ENCODE measurements at places on chromosomes 11 and 22. TPM values are rescaled to one million over a fixed set of nuclear protein-coding genes. Genes with fewer than 3 reads are reported as not detected.

DNA sequence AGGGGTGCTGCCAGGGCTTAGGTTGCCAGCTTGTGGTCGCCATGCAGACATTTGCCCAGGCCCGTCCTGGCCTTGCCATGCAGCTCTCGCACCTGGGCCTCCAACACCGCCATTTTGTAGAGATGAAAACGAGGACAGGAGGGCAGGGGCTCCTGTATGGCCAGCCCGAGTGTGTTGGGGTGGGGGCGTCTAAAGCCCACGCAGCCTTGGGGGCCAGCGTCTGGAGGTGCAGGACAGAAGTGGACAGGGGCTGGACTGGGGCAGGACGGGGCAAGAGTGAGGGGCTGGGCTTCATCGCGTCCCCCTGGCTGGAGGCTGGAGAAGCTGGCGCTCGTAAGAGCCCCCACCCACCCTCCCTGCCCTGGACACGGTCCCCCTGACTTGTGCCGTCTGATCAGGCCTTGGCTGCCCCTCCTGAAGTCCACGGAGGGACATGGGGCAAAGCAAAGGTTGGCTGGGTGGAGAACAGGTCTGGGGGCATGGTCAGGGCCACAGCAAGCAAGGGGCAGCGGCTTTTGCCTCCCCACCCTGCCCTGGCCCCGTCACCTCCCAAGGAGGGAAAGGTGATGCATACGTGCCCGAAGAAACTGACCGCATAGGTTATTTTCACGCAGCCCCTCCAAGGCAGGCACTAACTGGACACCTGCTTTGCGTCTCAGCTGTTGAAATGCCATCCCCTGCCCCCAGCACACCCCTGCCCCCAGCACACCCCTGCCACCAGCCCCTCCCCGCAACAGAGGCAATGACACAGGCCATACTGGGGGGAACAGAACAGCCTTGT, 815 bp downstream of the TNNT3 start:
- DNase-seq: peak; percentile 32

GRCh38 chr11:115552151-115552772, 48.0 kb upstream of the CADM1 start:
- DNase-seq: no peak

DNA sequence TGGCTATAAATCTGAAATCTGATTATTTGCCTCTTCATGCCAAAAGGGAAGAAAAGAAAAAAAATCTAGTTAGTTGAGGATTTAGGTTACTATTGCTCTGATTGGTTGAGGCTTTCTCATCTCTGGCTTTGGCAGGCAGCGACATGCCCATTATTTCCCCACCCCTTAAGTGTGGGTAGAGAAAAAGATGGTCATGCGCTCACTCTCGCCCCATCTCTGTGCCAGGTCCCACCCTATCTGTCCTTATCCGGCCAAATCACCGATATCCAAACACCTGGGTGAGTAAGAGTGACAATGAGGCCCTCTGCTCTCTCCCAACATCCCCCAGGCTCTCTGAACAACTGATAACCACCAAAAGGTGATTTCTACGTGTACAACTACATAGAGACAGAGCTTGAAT, 31.2 kb upstream of the SNX19 start:
- DNase-seq: no peak

DNA sequence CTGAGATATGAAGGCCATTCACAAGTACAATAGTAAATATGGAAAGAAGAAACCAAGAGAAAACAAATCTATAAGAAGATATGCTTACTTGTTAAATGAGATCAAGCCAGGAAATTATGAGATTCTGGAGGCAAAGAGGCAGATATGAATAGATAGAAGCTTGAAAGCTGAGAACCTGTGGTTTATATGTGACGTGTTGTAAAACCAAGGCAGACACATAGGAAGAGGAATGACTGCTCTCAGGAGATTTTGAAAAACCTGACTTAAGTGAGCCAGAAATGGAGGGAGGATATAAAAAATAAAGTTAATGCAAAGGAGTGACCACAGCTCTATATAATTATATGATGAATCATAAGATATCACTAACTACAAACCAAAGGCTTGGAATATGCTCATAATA, 1160.5 kb upstream of the CNTN5 start:
- no peak for DNase-seq

RAG2 gene
- polyA plus RNA-seq: 0.34 TPM

APOC3 gene
- not detected for polyA plus RNA-seq

NDUFA6 gene
- polyA plus RNA-seq: 37.8 TPM

Data from SK-N-SH (cell line).